Lung (tissue), 17 donors: ENCODE measurements at places on chromosomes 6 and 20. TPM values are rescaled to one million over a fixed set of nuclear protein-coding genes. Genes with fewer than 3 reads are reported as not detected.

RSPH9 gene
- total RNA-seq: 6.4 TPM

CSNK2B gene
- total RNA-seq: 114 TPM

RBPJL gene
- not detected for total RNA-seq

FAM217A gene
- not detected for total RNA-seq

NNAT gene
- 1.9 TPM for total RNA-seq

DSP gene
- 73.2 TPM for total RNA-seq

SMIM13 gene
- total RNA-seq: 14.7 TPM

NR2E1 gene
- not detected for total RNA-seq

KHDC1 gene
- total RNA-seq: 3.0 TPM

TNFRSF21 gene
- 36.6 TPM for total RNA-seq

PRL gene
- 0.18 TPM for total RNA-seq

NKX2-4 gene
- total RNA-seq: not detected

PACSIN1 gene
- 0.15 TPM for total RNA-seq

MAS1 gene
- 0.14 TPM for total RNA-seq

WFDC10B gene
- total RNA-seq: not detected
